ENCODE measurements at places on chromosomes 1 and 21.

DNA sequence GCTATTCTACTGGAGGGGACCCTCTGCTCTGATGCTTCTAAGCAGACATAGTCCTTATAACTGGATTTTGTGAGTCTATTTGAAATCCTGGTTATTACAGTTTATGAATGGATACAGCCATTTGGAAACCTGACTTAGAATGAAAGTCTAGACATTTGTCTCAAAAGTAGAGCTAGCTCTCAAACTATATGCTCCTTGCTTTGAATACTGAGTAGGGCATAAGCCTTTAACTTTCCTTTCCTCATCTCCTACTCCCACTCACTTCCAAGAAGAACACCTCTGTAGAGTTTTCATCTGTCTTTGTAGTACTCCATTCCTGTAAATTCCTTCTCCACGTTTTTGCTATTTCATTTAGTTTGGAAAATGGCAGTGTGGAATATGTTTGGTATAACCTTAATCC lies 9.0 kb upstream of the ARID1A start:
- DNase-seq = no peak

GRCh38 chr1:7581754-7582459 lies 189.2 kb upstream of the VAMP3 start:
- peak; percentile 2 for DNase-seq

DNA sequence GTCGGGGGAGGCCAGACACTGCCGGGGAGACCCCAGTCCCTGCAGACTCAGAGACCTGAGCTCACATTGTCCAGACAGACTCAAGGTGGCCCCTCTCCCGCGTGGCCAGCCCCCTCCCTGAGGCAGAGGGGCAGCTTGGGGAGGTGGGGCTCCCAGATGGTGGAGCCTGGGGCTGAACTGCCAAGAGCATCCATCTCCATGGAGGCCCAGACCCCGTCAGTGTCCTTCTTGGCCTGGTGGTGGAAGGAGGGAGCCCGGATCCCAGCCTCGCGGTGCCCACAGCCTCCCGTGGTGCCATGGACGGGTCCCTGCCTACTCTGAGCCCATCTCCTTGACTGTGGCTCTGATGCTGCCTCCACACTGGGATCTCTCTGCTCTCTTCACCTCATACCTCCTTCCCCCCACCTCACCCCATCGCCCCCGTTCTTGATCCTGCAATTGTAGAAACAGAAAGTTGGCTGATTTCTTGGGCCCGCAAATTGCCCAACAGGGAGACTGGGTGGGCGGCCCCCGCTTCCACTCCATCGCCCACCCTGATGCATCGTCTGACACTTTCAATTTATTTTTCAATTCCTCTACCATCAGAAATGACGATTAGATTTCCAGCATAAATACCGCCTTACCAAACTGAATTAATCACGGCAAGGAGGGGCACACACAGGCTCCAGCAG lies 348.9 kb downstream of the MATN1 start:
- DNase-seq = no peak

- DNase-seq = no peak
Measured at GRCh38 chr1:40980068-40980452, 564 bp downstream of the CTPS1 start.

DNA sequence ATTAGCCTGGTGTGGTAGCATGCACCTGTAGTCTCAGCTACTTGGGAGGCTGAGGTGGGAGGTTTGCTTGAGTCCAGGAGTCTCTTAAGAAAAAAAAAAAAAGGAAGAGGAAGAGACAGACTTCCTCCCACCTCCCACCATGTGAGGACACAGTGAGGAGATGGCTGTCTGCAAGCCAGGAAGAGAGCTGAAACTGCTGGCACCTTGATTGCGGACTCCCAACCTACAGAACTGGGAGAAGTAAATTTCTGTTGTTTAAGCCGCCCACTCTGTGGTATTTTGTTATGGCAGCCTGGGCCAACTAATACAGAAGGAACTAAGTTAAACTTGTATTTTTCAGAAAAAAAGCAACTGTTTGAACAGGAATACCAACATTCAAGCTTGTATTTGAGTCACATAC lies 21.7 kb downstream of the DOP1B start:
- no peak for DNase-seq

DNA sequence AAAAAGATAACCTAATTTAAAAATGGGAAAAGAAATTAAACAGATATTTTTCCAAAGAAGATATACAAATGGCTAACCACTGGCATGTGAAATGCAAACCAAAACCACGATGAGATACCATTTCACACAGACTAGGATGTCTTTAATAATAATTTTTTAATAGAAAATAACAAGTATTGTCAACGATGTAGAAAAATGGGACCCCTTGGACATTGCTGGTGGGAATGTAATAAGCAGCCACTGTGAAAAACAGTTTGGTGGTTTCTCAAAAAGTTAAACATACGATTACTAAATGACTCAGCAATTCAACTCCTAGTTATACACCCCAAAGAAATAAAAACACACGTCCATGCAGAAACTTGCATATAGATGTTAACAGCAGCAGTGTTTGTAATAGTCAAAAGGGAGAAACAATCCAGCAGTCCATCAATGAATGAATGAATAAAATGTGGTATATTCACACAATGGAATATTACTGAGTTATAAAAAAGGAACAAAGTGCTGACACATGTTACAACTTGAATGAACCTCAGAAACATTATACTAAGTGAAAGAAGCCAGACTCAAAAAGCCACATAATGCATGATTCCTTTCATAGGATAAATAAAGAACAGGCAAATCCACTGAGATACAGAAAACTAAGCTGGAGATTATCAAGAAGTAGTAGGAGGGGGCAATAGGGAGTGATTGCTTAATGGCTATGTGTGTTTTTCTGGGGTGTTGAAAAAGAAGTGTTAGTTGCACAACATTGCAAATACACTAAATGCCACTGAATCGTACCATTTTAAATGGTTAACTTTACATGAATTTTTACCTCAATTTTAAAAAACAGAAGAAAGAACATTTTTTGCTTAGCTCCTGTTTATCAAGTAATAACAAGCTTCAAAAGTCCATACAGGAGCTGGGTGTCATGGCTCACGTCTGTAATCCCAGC lies 4.1 kb downstream of the PPT1 start:
- DNase-seq = no peak

- DNase-seq = no peak
Measured at GRCh38 chr1:236123563-236123962, 18.8 kb upstream of the GPR137B start.
